Spleen (tissue), 13 donors: ENCODE measurements at places on chromosomes 6 and 20. TPM values are rescaled to one million over a fixed set of nuclear protein-coding genes. Genes with fewer than 3 reads are reported as not detected.

CEP43 gene
- total RNA-seq: 21.8 TPM

RBM24 gene
- total RNA-seq: 1.3 TPM

MOCS1 gene
- 5.6 TPM for total RNA-seq

C6orf58 gene
- not detected for total RNA-seq

GRCh38 chr6:78487401-78487800, 379.9 kb upstream of the IRAK1BP1 start:
- DNase-seq: no peak

DNA sequence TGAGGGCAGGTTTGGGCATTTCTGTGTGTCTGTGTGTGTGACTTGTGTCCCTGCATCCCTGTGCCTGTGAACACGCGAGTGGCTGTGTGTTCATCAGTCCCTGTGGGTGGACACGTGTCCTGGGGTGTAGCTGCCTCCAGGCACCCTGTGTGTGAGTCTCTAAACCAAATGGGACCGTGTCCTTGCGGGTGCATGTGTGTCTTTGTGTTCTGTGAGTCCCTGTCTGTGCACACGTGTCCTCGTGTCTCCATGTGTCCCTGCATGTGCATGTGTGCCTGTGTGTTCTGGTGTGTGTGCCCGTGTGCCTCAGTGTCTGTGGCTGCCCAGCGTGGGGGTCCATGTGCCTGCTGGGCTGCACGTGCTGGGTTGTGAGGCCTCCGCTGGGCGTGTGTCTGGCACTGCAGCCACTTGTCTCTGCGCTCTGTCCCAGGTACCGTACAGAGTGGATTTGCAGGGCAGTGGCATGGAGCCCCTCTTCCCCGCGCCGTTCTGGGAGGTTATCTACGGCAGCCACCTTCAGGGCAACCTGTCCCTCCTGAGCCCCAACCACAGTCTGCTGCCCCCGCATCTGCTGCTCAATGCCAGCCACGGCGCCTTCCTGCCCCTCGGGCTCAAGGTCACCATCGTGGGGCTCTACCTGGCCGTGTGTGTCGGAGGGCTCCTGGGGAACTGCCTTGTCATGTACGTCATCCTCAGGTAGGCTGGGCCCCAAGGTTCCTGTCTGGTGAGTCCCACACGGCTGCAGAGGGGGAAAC, 8.2 kb upstream of the LKAAEAR1 start:
- DNase-seq: no peak

LHFPL5 gene
- not detected for total RNA-seq

SLC22A3 gene
- 0.80 TPM for total RNA-seq

DNA sequence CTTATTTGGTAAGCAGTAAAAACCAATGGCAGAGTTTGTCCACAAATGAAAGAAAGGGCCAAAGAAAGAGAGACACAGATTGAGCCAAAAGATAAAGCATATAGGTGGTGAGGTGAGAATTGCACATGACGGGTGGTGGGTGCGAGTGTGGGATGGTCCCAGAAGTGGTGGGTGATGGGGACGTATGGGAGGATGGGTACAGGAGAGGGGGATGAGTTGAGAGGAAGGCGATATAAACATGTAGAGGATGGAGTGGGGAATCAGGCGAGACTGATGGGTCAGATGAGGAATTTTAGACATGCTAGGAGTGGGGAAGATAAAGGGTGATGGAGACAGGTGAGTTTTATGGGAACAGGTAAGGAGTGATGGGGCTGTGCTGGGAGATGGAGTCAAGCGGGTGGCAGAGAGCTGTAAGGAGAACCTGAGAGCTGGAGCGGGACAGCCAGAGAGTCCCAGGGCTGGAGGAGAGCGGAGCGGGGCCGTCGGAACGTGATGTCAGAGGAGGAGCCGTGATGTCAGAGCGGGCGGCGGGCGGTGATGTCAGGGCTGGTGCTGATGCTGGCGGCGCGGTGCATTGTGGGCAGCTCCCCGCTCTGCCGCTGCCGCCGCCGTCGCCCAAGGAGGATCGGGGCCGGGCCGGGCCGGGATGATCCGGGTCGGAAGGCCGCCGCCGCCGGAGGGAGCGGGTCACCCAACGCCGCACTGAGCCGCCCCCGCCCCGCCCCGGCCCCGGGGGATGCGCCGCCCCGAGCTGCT, at the start of gene TTBK1:
Gene TTBK1, plus strand, starts transcription at position 574 of the 756 bp plus-strand sequence. CDS start 3,180 bp downstream, outside the sequence.
- no peak for DNase-seq

GRCh38 chr20:14860410-14860814, 523.0 kb upstream of the FLRT3 start:
- no peak for DNase-seq

GRCh38 chr6:75205776-75206575, at the start of gene COL12A1:
TSS of gene COL12A1 (minus strand) at chr6:75206053. CDS start at chr6:75202792, 3,261 bp downstream.
- DNase-seq: peak; percentile 81

ULBP1 gene
- 0.23 TPM for total RNA-seq

DNA sequence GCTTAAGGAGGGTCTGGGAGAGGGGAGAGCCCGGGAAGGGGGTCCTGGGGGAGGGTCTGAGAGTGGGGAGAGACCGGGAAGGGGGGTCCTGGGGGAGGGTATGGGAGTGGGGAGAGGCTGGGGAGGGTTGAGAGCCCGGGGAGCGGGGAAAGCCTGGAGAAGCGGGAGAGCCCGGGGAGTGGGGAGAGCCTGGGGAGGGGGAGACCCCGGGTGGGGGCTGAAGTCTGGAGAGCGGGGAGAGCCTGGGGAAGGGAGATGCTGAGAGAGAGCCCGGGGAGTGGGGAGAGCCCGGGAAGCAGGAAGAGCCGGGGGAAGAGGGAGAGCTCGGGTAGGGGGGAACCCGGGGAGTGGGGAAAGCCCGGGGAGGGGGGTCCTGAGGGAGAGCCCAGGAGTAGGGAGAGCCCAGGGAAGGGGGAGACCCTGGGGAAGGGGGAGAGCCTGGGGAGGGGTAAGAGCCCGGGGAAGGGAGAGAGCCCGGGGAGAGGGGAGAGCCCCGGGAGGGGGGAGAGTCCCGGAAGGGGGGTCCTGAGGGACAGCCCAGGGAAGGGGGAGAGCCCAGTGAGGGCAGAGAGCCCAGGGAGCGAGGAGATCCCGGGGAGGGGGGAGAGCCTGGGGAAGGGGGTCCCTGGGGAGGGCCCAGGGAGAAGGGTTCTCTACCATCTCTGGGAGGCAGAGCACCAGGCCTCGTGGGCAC, 148.5 kb downstream of the SYNDIG1 start:
- DNase-seq: peak; percentile 47

DNA sequence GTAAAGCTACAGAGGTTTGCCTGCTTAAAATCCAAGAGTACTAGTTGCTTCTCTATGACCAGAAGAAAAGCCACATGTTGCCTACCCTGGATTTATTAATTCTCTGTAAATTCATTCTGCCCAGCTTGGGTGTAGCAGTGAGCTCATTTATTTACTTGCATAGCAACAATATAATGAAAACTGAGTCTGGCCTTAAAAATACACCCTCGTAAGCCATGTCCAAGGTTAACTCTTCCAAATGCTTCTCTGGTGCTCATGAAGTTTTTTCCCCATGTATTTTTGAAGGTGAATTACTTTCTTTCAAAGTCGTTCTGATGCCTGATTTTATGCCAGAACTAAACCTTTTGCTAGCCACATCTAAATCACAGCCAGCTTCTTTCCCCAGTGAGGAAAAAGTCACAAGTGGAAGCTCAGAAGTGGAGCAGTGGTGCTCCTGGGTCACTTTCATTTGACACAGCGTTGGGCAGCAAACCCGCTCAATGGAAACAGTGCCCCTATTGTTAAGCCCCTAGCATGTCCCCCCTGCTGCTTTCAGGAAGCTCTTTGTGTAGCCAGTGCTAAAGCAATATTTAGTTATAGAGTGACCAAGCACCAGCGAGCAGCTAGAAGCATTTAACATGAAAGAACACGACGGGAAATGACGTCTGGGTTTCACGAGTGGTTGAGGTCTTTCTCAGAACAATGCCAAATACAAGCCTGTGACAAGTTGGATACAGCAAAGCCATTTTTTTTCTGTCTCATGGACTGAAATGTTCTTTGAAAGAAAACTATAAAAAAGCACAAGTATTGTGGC, 29.8 kb downstream of the NEDD9 start:
- no peak for DNase-seq

GRCh38 chr6:80094017-80094416, 12.5 kb upstream of the BCKDHB start:
- DNase-seq: no peak

GRCh38 chr6:158488065-158488464, 71.8 kb upstream of the TMEM181 start:
- DNase-seq: no peak

DNA sequence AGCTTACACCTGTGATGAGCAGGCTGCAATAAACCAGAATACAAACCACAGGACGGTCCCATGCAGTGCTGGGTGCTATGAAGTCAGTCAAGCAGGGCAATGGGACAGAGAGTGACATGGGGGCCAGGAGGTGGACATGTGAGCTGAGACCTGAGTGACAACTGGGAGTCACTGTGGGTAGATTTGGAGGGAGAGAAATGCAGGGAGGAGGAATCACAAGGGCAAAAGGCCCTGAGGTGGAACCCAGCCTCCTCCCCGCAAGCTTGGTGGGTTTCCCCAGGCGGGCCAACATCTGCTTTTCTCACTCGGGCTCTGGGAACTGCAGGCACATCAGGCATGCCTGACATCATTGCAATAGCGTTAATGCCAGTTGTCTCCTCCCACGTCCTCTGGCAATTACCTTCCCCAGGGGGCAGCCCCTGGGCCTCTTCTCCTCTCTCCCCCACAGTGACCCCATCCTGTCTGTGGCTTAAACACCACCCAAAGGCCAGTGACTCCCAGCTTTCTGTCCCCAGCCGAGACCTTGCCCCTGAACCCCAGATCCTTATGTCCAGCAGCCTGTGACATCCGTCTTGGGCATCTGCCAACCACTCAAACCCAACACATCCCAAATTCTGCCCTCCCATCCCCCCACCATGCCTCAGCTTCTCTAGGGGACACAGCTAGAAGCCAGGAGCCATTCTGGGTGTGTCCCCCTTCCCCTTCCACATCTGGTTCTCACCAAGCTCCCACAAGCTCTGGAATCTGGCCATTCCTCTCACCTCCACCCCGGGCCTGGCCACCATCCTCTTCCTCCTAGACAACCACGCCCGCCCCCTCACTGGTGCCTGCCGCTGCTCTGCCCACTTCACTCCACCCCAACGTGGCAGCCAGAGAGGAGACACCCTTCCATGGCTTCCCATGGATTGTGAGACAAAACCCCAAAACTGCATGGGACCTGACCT, 28.2 kb downstream of the PDRG1 start:
- DNase-seq: no peak

DNA sequence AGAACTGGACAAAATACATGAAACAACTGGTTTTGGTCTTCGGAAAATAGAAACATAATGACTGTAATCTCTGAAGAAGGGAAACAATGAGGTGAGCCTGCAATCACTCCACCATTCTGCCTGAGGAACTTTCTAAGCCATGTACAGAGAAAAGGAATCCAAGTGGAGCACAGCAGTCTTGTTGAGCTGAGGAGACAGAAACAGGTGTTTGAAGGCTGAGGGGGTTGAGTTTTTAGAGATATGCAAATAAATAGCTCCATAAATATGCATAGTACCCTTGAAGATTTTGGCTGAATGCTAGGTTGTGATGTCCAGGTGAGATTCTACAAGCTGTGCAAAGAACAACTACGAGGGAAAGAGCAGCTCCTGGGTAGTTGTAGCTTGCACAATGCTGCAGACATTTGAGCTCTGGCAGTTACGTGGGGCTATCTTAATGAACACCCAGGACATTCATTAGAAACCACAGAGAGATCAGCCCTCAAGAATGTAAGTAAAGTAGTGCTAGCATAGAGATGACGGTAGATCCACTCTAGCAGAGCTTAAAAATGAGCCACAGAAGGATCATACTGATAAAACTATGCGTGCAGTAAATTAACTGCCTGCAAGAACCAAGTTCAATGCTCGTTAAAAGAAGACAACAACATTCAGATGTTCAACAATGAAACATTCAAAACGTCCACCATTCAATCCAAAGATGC, 24.3 kb downstream of the TUBB2B start:
- no peak for DNase-seq

- DNase-seq: peak; percentile 43
Observed at GRCh38 chr20:61924211-61924857, 141.3 kb downstream of the TAF4 start.

DNA sequence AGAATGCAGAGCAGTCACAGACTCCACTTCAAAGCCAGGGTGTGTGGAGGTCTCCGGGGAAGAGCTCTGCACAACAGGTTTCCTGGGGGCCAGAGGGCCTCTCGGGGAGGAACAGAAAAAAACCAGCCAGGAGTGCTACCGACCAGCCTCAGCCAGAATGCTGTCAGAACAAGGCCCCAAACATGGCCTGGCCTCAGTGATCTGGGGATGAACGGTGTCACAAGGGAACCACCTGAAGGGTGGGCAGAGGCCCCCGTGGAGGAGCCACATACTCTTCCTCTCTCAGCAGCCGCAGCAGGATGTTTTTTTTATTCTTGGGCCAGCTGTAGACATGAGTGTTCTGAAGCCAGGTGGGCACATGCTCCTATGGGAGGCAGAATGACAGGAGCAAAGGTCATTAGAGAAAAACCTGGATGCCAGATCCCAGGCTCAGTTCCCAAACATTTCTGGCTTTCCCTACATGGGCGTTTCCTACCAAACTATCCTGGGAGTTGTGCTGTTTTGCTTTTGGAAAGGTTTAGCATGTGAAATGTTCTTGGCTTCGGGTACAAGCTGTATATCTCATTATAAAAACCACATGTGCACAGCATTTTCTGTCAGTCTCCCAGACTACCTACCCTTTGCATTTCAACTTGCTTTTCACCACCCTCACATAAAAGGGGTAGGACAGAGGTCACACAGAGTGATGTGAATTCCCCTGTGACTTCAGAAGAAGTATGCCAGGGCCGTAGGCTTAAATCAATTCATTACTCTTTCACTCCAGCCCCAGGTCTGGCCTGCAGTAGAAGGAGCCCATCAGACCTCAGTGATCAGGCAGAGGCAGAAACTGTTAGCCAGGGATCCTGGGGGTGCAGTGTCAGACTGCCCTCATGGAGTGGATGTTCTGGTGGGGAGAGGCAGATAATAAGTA, 46.2 kb downstream of the TRAF3IP2 start:
- no peak for DNase-seq

GRCh38 chr20:47295921-47296426, 60.5 kb downstream of the ZMYND8 start:
- DNase-seq: no peak

- peak; percentile 90 for DNase-seq
Observed at GRCh38 chr6:31826793-31827285, 699 bp upstream of the HSPA1B start.

SCUBE3 gene
- not detected for total RNA-seq

GRCh38 chr6:139429580-139430145, 55.2 kb upstream of the CITED2 start:
- DNase-seq: no peak
